ENCODE measurements at places on chromosomes 16 and 17. TPM values are rescaled to one million over a fixed set of nuclear protein-coding genes. Genes with fewer than 3 reads are reported as not detected.

Gene TUBB3
- total RNA-seq, result 0.38 TPM

Gene ZSCAN10
- not detected for total RNA-seq

Gene CLDN7
- not detected for total RNA-seq

Gene SLC16A6
- 1.1 TPM for total RNA-seq

Gene AANAT
- total RNA-seq, result not detected

Gene PYY
- total RNA-seq, result not detected

Gene SMPD3
- total RNA-seq, result 0.40 TPM

Gene SOX8
- 1.0 TPM for total RNA-seq

Gene GPR179
- 0.02 TPM for total RNA-seq

Gene PRM3
- not detected for total RNA-seq

Gene KRT27
- total RNA-seq, result not detected

Gene CA4
- not detected for total RNA-seq

Gene FAM20A
- total RNA-seq, result not detected

Gene ZNF750
- total RNA-seq, result not detected

Gene ANKRD13B
- total RNA-seq, result 14.6 TPM

Gene METTL16
- 45.5 TPM for total RNA-seq

Gene RABEP2
- 11.6 TPM for total RNA-seq

Gene PRKCB
- 38.9 TPM for total RNA-seq

Gene TAC4
- total RNA-seq, result not detected

Gene MT4
- total RNA-seq, result not detected

Gene SHCBP1
- 45.0 TPM for total RNA-seq

Gene CCDC200
- total RNA-seq, result not detected

Gene HOXB7
- not detected for total RNA-seq

Gene CARHSP1
- 49.6 TPM for total RNA-seq
